Frontal cortex (tissue), 4 donors: ENCODE measurements at places on chromosomes 5 and 9.

DNA sequence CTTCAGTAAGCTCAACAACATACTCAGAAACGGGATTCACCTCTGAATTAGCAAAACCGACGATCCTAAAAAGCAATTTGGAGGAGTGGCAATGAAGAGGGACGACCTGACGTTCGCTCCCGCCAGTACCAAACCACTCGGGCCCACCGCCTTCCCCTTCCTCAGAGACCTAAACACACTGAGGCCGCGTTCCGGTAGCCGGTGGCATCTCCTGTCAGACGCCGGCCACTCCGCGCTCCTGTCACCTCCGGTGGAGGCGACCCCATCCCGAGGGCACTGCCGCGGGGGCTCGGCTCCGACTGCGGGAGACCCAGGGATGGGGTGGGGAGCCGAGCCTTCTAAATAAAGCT, 617 bp downstream of the PPP6C start:
- no peak for DNase-seq

DNA sequence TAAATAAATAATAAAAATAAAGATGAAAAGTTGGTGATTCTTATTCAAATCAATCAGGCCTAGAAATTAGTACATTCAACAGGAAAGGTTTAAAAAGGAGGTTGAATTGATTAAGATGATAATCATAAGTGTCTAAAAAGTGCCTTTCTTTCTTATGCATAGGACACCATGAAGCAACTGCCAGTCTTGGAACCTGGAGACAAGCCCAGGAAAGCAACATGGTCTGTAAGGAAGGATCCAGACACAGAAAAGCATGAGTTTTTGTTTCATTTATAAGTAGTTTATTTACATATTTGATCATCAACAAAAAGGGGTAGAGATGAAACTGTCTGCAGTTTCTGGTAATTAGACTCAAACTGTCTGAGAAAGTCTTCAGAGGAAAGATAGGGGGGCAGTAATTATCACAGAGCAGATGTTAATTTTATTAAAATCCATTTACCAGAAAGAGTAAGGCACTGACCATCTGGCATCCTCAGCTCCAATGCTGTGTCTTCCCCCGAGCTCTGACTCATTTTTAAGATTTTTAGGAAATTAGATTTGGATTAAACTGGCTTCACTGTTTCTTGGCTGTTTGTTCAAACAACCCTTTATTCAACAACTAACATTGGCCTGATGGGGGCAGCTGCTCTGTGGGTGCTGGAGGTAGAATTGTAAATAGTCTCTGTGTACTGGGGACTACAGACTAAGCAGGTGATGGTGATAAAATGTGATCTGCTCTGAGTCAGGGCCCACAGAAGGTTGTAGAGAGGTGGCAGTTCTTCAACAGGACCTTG, 2.7 kb downstream of the RABEPK start:
- DNase-seq: no peak

GRCh38 chr5:93585041-93585766, 2.2 kb downstream of the NR2F1 start:
- no peak for DNase-seq

GRCh38 chr9:17488662-17489061, 90.2 kb upstream of the SH3GL2 start:
- no peak for DNase-seq

DNA sequence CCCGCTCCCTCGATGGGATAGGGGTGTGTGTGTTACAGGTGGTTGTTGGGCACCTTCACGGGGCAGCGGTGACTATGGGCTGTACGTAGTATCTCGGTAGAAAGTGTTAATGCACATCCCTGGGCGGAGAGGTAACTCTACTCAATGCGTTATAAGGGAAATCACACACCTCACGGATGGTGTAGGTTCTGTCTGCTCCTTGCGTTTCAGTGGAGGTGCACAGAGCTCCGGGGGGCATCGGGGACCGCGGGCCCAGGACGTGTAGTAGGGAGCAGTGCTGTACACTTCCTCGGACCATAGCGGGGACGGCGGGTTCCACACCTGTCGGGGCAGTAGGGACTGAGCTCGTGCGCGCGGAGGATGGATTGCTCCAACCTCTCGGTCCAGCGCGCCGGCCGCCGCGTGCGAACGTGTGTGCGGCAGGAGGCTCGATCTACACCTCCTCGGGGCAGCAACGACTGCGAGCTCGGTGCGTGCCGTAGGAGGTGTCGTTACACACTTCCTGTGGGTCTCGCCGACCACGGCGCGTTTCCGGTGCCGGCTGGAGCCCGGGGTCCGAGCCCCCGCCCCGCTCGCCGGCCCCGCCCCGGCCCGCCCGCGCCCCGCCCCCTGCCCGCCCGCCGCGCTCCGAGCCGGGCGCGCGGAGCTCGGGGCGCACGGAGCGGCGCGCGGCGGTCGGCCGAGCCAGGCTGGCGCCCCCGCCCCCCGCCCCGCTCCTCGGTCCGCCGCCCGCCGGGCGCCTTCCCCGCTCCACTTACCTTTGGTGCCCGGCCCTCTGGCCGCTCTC, at the start of gene KIAA1958:
TSS of gene KIAA1958 (plus strand) at position 607 of the 787 bp plus-strand sequence. CDS start 87,254 bp downstream, outside the sequence.
- peak; percentile 84 for DNase-seq
